Hippocampal formation (tissue), 2 donors: ENCODE measurements at places on chromosomes 13 and 19.

GRCh38 chr13:99909836-99910619, 61.5 kb downstream of the ZIC5 start:
- DNase-seq = no peak

DNA sequence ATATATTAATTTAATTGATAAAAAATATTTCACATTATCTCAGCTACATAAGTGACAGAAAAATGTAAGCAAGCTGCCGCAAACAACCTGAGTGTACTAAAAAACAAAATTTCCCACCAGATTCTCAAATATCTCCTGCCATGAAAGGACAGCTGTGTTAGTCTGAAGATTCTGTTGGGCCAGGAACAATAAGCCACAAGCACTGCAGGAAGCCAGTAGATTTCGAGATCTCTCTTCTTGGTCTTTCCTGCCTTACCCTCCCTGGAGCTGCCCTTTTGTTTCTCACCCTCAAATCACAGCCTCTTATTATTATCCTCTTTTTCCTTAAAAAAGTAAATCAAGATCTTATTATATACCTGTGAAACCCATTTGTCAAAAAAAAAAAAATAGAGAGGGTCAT, 165.6 kb downstream of the EFNB2 start:
- no peak for DNase-seq

DNA sequence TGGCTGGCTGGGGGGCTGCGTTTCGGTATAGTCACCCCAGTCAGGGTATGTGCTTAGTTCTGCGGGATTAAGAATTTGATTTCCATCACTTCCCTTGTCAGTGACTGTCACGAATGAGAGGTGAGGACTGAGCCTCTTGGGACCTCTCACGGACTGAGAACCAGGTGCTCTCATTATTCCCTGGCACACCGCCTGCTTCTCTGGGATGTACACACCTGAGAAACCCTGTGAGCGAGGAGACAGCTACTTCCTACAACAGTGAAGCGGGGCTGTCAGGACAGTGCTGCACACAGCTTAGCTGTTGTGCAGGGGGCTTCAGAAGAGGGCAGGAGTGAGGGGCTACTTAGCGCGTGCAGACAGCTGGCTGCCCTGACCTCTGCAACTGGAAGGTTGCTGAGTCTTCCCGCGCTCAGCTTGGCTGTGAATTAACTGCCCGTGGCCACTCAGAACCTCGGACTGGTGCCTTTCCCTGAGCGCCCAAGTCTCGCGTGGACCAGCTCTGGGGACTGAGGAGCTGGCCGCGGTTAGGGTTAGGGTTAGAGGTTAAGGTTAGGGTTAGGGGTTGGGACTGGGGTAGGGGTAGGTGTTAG, 65.3 kb upstream of the MCF2L start:
- DNase-seq = no peak

GRCh38 chr13:114152831-114153371, 20.5 kb upstream of the RASA3 start:
- peak; percentile 29 for DNase-seq

- no peak for DNase-seq
These were observed 32.2 kb downstream of the MTRF1 start for GRCh38 chr13:41231025-41231677.

- peak; percentile 2 for DNase-seq
These were observed 40.7 kb downstream of the PCCA start for GRCh38 chr13:100129605-100130004.

GRCh38 chr19:32359581-32359980, 14.2 kb downstream of the ZNF507 start:
- DNase-seq = no peak

GRCh38 chr19:30420881-30421280, 48.7 kb downstream of the ZNF536 start:
- no peak for DNase-seq

- DNase-seq = no peak
These were observed 16.3 kb downstream of the MBNL2 start for GRCh38 chr13:97238432-97238831.

GRCh38 chr19:19568802-19569756, 31.0 kb downstream of the CILP2 start:
- DNase-seq = no peak

DNA sequence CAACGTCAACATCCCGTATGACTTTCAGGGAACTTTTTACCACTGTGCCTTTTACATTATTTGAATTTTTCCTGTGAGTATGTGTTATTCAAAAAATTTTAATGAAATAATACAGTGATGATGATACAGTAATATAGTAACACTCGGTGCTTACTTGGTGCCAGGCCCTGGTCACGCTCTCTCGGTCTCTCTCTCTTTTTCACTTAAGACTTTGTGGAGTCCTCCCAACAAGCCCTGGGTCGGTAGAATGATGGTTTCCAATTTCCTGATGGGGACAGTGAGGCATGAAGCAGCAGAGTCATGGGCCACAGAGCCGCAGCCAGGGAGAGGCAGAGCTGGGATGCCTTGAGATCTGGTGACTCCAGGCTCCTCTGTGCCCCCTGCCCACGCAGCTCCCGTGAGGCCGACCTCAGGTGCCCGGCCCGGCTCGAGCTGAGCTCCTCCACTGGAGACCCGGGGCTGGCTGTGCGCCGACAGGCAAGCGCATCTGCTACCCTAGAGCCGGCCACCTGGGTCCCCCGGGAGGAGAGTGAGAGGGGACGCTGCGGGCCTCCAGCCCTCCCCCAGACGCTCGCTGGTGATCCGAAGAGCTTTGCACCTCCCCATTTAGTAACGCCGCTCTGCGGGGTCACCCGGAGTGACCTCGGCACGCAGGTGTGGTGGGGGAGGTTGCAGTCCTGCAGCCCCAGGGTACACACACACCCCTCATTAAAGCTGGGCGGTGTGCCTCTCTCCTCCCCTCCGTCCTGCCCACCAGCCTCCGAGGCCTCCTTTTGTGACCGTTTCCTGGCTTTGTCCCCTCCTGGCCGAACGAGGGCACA, 4.4 kb upstream of the SBK3 start:
- no peak for DNase-seq

DNA sequence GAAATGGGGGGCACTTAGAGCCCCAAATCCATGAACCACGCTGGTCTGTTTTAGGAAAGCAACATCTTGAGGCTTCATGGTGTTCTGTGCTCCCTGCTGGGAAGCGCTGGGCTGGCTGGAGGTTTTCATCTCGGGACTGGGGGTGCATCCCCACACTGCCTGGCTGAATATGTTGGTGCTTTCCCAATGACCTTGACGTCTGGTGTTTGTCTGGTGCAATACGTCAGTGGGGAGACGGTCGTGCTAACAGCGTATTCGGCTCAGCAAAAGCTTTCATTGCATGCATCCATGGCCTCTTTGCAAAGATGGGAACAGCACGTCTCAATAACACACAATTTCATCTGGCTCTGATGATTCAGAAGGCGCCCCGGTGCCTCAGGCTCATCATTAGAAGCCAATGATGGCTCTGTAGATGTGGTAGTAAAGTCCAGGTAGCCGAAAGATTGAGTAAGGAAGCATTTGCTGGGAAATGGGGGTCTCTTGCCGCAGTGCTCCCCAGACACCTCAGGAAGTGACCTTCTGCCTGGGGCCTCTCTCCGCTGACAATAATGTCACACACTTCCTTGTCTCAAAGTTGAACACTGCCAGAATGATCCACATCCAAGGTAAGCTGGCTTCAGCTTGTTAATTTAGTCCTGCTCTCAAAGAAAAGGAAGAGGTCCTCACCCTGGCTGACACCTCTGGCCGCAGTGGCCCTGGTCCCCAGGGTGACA, 97.7 kb downstream of the ING1 start:
- no peak for DNase-seq

DNA sequence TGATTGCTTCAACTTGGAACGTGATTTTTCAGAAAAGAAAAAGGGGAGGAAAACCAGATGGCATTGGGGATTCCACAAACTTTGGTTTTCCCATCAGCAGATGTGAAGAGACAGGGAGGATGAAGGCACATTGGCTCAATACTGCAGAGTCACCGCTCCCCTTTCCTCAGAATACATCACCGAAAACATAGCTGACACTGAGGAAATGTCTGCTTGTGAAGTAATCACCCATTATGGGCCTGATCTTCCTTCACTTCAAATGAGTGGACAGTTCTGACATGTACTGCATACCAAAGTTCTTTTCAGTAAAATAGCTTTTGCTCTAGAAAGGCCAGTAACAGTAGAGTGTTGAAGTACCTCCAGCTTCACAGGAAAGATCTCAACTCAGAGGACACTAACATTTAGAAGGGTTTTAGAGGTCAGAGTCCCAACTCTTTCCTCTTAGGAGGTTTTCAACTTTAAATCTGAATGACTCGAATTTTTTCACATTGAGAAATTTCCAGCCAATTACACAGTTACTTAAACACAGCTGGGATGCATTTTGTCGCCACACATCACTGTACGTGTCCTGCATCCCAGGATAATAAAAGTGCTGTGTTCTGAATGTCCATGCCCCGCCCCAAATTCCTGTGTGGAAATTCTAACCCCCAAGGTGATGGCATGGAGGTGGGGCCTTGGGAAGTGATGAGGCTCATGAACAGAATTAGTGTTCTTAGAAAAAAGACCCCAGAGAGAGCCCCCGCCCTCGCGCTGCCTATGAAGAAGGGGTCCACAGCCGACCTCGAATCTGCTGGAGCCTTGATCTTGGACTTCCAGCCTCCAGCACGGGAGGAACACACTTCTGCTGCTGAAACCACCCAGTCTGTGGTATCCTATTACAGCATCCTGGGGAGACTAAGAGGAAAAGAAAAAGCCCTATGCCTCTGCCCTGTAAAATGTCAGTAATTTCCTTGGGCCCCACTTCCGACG, 77.7 kb downstream of the COL4A1 start:
- DNase-seq = no peak

- no peak for DNase-seq
These were observed 6.5 kb downstream of the ARHGEF18 start for GRCh38 chr19:7355151-7355820.

GRCh38 chr19:16569609-16570320, 2.5 kb downstream of the SLC35E1 start:
- DNase-seq = no peak

DNA sequence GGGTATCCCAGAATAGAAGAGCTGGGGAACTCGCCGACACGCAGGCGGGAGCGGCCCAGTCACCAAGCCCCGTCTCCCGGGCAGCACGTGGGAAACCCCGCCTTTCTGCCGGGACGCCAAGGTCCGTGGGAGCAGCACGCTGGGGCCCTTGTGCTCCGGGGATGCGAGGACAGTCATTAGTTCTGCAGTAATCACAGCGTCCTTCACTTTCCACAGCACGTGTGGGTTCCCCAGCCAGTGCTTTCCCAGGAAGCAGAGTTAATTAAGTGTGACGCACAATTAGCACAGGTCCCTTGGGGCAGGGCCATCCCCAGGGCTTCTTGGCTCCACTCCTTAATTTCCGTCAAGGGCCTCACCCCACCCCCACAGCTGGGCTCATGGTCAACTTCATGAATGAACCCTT, 64.3 kb upstream of the C13orf46 start:
- DNase-seq = no peak
